ENCODE measurements at places on chromosomes 6 and 20. TPM values are rescaled to one million over a fixed set of nuclear protein-coding genes. Genes with fewer than 3 reads are reported as not detected.

- no peak for DNase-seq
These were observed 138.5 kb upstream of the UST start for GRCh38 chr6:148608199-148608951.

The LRFN2 gene
- total RNA-seq: 2.3 TPM

The C6orf52 gene
- total RNA-seq: 1.5 TPM

GRCh38 chr20:51463560-51463959, 79.0 kb downstream of the NFATC2 start:
- no peak for DNase-seq

- DNase-seq: no peak
These were observed 822.1 kb downstream of the TENT5A start for GRCh38 chr6:80930376-80930775.

Data from H1 (cell line).